Esophagus squamous epithelium (tissue), 5 donors: ENCODE measurements at places on chromosomes 11 and 22.

- DNase-seq, result no peak
Measured at GRCh38 chr11:115241899-115242298, 262.3 kb downstream of the CADM1 start.

DNA sequence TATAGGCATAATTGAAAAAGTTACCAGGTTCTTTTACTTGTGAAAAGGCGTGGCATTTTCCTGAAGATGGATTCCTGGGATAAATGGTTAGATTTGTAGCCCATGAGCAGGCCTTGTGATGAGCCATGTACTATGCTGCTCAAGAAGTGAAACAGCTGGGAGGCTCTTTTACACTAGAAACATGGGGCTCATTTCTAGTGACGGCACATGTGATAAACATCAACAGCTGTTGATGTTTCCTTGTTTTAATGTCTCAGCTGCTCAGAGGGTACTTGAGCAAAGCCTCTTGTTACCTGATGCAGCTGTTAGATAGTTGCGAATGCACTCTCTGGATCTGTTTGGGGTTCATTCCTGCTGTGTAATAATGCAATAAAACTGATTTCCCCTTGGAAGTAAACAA lies 396.8 kb downstream of the GUCY1A2 start:
- DNase-seq, result no peak

DNA sequence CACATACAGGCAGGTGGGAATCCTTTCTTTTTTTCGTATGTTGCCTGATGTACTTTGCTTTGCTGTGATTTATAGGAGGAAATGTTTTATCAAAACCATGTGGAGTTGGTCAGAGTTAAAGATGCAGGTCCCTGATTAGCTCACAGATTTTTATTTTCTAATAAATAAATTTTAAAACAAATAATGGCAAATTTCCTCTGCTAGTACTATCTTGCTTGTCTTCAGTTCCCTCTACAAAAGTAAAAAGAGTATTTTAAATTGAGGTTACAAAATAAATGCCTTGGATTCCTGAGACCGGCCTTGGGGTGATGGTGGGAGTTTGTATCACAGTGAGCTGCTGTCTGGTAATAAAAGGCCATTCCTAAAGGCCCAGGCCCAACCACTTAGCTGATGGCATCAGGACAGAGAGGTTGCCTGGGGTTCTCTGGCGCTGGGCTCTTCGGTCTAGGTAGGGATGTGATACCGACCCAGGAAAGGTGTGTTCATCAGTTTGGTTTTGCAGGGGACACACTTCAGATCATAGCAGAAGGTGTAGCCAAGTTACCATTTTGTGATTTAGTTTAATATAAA lies 129.0 kb downstream of the TBC1D22A start:
- DNase-seq, result no peak

DNA sequence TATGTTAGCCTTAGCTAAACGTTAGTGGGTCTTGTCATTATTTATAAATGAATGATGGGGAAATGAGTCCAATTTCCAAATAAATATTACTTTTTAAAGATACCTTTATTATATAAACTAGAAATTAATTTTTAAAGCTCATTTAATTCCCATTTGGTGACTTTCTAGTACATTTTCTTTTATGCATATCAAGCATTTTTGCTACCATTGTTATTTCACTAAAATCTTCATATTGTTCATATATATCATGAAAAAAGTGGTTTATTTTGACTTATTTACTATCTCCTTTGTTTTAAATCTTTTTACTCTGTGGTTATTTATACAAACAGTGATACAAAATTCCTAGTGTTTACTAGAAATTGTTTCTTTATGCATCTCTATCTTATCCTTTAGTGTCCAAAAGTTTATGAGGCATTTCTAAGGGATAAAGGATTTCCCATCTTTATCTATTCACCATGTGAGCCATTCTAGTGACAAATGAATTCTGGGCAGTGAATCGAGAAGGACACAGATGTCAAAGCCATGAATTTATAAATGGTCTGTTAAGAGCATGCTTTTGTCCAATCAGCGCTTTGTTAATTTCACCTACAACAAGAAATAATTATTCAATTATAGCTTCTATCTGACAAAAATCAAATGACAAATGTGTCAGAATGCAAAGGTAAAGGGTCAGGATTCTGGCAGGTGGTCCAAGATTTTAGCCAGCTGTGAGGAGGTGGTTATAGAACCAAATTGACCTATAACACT lies 70.6 kb downstream of the PRMT3 start:
- DNase-seq, result no peak

- DNase-seq, result no peak
Measured at GRCh38 chr11:89490602-89490980, 584 bp downstream of the NOX4 start.

DNA sequence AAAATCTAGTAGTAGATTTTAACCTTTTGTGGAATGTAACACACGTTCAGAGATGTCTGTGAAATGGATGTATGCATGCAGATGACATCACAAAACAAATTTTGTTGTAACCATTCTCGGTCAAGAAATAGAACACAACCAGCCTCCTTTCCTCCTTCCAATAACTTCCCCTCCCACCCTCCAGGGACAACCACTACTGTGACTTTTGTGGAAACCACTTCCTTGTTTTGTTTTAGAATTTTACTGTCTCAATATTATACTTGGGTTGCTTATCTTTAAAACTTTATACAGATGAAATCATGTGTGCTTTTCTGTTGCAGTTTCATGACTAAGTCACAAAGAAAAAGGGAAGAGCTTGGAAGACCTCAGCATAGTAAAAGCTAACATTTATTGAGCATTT lies 189.4 kb upstream of the NCAM1 start:
- DNase-seq, result no peak

DNA sequence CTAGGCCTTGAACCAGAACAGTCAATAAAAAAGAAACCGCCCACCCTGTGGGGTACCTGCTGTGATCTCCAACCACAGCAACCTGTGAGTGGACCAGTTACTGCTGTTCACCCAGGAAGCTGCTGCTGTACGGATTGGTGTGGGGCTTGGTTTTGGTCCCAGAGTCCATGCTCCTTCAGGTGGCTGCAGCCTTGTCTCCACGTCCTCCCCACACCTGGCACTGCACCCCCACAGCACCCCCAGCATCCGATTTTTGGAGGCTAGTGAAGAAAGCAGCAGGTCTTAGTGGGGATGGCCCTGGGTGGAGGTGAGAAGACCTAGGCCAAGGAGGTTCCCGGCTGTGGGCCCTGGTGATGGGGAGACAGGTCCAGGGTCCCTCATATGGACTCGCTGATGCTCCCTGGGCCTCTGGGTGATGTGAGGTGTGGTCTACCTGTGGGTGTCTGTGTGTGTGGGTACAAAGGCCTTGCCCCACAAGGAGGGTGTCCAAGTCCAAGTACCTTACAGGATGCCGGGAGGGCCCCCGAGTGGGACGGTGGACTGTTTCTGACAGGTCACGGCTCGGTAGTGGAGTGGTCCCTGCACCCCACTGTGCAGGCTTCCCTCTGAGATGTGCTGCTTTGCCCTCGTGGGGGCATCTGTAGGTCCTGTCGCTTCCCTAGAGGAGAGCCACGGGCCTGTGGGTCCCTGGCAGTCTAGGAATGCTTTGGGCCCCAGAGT lies 283.4 kb downstream of the TBC1D22A start:
- DNase-seq, result no peak

- no peak for DNase-seq
Measured at GRCh38 chr22:38572065-38572464, 2.1 kb upstream of the DMC1 start.

DNA sequence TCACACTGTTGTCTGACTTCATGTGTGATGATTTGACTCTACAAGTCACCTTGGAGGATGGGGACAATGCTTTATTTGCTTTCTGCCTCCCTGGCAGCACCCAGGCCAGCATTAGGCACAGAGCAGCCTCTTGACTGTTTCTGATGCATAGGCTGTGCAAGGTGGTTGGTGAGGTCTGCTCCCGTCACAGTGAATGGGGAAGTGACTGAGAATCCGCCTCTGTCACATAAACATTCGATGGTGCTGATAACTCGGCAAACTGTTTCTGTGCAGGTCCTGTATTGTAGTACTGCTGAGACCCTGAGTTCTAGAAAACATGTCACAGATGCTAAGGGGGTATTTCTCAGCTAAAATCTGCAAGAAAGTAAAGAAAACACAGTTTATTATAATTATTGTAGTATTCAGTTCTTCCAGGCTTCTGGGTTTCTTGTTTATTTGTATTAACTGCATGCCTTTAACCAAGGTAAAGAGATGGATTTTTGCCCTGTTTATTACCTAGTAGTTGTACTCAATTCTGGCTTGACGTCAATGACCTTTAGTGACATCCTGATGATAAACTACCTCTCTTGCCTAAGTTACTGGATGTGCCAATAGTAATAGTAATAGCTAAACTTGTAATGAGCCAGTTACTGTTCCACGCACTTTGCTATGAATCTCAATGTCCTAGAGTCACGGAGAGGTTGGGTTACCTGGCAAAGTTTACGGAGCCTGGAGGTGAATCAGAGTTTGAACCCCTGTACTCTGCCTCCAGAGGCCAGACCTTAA lies 24.8 kb upstream of the RCN1 start:
- DNase-seq, result no peak

DNA sequence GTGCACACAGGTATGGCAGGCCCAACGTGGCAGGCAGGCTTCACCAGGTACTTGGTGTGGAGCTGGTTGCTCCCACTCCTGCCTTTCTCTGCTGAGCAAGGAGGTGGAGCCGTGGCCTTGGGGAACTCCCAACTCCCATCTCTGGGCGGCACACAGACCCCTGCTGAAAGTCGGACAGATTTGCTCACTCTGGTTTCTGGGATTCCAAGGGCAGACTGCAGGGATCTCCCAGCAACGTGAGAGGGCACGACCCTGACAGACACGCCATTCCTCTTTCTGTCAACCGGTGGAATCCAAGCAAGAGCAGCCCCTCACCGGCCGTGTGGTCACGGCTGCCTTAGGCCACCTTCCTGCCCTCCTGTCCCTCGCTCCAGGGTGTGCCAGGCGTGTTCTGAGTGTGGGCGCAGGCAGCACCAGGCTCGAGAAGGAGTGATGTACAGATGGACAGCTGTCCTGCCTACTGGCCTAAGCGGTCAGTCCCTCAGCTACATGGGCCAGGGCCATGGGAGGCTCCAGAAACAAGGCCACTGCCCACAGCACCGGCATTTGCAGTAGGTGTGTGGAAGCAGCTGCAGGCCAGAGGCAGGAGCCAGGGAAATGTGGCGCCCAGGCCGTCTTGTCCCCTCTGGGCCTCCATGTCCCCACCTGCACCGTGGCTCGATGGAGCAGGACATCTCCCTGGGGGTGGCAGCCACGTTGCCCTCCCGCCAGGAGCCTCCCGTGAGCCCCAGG lies 13.7 kb upstream of the PPARA start:
- no peak for DNase-seq

GRCh38 chr11:22433094-22433455 lies 94.9 kb downstream of the SLC17A6 start:
- no peak for DNase-seq

DNA sequence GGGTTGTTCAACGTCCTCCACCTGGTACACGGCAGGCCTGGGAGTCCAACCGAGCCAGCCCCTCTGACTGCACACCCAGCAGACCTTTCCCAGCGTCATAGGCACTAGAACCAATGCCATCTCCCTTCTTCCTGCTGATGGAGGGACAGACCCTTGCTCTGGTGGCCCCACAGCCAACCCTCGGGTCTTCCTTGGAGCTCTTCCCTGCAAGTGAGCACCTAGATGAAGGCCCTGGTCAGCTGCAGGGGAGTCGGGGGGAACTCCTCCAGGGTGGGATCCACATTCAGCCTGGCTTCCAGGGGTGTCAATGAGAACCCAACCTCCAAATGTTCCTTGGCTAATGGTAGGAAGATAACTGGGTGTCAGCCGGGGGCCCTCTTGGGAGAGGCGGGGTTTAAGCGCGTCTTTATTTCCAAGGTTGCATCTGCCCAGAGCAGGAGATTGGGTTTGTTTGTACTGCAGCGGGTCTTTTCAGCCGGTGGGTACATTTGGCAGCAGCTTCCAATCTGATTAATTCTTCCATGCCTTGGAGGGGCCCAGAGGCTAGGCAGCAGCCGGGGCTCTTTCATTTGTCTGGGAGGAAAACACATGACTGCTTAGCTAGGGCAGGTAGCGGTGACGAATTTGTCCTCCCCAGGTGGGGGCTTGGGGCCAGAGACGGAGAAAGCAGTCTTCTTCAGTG lies 56.0 kb upstream of the SHISAL1 start:
- DNase-seq, result no peak

DNA sequence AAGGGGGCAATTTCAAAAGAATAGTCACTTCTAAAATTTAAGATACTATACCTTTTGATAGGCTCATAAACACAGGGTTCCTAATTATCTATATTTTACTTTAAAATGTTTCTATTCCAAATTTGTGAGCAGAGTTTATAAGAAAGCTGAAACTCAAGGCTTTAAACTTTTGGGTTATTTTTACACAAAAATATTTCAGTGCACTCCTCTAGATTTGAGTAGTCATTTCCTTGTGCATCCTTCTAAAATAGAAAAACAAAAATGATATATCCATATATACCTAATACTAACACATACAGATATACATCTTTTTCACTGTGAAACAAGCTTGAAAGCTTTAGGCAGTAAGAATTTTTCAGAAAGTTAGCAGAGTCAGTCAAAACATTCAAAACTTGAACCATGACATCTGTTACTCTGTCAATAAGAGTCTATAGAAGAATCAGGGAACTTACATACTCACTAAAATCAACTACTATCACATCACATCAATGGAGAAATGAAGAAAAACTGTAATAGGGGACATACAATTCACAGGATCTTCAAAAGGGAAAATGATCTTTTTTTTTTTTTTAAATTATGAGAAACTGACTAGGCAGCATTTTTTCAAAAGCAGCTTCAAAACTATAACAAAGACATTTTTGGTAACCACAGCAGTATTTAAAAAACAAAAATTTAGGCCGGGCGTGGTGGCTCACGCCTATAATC lies 5.1 kb downstream of the PHF21A start:
- no peak for DNase-seq

DNA sequence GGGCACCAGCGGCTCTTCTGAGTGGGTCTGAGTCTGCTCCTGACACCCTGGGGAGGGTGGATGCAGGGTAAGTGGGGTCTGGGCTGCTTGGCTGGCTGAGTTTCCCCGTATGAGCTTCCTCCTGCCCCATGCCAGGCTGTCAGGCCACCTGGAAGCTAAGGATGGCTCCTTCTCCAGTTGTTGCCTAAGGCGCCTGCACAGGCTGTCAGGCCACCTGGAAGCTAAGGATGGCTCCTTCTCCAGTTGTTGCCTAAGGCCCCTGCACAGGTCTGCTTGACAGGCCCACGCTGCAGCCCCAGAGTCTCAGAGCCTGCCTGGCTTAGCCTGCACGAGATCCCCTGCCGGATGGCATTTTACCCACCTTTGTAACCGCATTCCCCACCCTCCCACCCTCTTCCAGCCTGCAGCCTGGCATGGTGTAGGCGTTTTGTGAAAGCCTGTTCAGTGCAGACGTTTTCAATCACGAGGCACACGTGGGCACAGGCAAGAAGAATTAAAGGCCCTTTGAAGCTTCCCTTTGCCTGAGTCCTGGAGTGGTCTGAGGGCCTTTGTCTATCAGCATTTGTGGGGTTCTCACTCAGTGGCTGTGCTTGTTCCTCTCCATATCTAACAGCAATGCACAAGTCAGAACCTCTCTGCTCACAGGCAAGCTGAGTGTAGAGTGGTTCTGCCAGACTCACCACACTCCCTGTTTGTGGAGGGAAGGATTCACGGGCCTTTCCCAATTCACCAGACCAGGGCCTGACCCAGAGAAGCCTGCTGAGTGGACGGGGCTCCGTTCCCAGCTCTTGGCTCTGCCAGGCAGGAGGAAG lies 40.2 kb upstream of the B3GAT1 start:
- no peak for DNase-seq
